Activated CD4-positive, alpha-beta T cell treated with anti-CD3 and anti-CD28 coated beads for 48 hours (primary cell): ENCODE measurements at places on chromosomes 2 and 18.

GRCh38 chr18:11310476-11311086 is 161.2 kb upstream of the PIEZO2 start:
- DNase-seq, result peak; percentile 55

DNA sequence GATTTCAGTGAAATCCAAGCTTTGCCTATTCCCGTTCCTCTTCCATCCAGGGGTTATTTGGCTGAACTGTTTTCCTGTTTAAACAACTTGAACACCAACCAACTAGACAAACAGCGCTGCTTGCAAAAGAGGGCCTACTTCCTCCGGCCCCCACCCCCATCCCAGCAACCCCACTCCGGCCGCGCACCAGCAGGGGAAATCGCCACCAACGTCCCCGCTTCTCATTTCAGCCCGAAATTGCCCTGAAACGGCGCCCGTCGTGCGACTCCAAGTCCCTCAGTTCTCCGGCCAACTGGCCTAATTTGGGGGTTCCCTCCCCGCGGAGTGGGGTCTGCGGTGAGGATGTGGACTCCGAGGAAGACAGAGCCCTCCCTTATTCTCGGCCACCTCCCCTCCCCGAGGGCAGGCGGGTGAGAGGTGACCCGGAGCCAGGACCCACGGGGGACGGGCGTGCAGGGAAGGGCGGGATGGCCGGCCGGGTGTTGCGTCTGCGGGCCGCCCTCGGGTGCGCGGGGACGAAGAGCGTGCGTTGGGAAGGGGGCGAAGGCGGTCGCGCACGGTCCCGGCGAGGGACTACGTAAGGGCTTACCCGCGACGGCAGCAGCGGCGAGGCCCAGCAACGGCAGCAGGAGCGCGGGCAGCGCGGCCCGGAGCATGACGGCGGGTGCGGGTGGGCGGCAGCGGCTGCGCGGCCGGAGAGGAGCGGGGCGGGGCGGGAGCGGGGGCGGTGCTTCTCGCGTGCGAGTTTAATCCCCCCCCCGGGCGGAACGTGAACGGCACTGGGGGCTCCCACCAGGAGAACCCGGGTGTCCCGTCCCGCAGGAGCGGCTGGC is at the start of gene CD302:
TSS of gene CD302 (minus strand) at position 666 of the 833 bp plus-strand sequence. CDS start at position 656, 10 bp downstream.
- DNase-seq, result peak; percentile 56

- DNase-seq, result no peak
These were observed 27.9 kb upstream of the PTMA start for GRCh38 chr2:231680285-231680991.

- no peak for DNase-seq
These were observed 667.6 kb downstream of the CNTNAP5 start for GRCh38 chr2:124692707-124693106.

- no peak for DNase-seq
These were observed 1143.6 kb upstream of the ACVR2A start for GRCh38 chr2:146701183-146701582.

DNA sequence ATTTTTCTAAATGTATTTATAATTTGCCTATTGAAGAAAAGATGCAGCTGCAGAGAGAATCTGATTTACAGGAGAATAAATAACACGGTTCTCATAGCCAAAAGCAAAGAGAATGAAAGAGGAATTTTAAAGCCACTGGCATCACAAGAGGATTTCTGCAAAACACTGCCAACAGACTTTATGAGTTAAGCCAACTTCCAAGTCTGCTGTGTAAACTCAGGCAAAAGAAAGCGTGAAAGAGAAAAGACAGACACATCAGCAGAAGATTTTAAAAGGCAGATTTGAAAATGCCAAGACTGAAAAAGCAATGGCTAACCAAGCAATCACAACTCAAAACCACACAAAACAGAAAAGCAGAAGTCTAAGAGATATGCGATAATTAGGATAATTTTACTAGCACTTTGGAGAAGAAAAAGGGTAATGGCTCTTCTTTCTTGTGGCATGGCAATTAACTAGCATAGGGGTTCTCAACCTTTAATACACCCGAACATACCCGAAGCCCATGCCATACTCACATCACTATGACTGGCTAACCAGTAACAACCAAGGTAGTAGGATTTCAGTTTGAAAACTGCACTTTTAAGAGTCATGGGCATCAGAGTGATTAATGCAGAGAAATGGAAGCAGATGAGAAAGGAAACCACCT is 4.9 kb downstream of the DARS1 start:
- DNase-seq, result no peak

DNA sequence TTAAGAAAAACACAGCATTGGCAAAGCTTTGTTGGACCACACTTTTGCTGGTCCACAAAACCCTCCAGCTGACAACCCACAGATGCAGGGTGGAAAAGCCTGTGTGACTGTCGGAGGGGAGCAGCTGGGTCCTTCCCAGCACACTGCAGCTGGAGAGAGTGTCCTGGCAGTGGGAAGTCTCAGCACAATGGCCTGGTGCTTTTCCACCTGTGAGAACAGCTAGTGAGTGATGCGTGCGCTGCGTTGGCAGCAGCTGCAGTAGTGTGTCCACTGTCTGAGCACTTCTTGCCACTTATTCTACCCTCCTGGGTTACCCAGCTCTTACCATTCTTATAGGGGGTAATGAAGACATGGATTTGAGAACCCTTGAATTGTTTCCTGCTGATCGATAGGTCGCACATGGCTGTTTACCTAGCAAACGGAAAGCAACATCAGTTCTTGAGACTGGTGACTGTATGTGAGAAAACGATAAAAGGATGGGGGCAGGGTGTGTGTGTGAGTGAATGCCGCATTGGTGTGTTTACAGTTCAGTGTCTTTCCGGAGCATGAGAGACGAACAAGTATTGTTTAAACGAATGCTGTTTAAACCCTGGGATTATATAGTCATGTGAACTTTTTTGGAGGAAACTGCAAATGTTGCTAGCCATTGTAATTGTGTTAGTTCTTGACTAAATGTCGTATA is 69.7 kb downstream of the LYPD6 start:
- no peak for DNase-seq

DNA sequence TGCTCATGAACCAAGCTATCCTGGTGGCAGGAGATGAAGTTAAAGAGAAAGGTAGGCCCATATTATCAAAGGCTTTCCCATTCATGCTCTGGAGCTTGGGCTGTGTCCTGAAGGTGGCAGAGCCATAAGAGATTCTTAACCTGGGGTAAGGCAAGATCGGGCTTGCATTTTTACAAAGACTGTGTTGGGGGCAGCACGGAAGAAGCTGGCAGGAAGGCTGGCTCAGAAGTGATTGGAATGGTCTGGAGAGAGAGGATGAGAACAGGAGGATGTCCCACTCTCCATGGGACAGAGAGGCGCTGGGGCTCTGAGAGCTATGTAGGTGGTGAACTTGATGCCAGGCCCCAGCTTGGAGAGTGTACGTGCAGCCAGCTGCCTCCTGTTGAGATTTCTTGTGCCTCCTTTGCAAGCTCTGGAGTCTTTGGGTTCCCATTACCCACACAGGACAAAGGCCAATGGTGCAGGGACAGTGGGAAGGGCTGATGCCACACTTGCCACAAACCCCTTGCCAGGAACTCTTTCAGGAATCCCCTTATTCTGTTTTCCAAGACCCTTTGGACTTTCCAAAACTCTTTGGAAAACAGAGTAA is 40.6 kb upstream of the FZD5 start:
- DNase-seq, result no peak
